ENCODE measurements at places on chromosomes 12 and 14.

- no peak for DNase-seq
These were observed 368.8 kb downstream of the ALG10 start for GRCh38 chr12:34390846-34391700.

GRCh38 chr14:104768437-104769323 is 15.7 kb downstream of the SIVA1 start:
- peak; percentile 93 for DNase-seq

- DNase-seq, result no peak
These were observed 72.3 kb downstream of the METTL25 start for GRCh38 chr12:82430541-82431145.

DNA sequence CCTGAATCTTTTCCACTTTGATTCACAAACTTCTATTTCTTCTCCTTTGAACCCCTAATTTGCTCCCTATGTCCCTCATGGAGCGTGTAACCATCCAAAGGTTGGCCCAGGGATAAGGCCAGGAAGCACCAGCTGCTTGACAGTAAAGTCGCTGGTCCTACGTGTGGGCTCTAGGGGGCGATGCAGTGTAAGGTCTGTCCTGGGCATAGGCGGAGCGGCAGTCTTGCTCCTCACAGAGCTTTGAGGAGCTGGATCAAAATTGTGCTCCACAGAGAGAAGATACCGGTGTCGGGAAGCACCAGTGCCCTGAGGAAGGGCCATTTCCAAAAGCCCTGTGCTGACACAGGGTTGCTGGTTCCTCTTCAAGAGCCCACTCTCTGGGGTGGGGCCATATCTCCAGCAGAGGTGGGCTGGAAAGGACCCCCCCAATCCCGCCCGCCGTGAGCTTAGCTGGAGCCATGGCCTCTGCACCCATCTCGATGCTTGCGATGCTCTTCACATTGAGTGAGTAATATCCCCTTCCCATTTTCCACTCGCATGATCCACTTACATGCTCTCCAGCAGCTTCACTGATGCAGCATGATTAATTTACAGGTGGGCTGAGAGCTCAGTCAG is 49.9 kb upstream of the OR4E1 start:
- no peak for DNase-seq

DNA sequence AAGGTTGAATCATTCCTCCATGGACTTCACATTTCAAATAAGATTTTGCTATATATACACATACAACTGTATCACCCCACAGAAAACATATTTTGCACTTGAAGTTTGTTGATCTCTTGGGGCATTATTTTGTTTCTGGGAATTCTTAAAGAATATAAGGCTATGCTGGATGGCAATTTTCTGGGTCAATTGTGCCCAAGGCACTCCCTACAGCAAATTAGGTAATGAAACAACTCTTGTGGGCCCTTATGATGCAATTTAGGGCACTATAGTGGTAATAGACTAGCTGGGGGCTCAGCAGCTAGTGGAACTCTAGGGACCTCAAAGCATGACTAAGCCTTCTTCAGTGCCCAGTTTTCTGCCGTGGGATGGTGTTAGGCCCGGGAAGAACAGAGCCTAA is 444.4 kb downstream of the NRXN3 start:
- DNase-seq, result no peak

GRCh38 chr12:88684610-88685009 is 104.3 kb upstream of the KITLG start:
- no peak for DNase-seq
